H9 (cell line): ENCODE measurements at places on chromosomes 2 and 18.

GRCh38 chr2:131408778-131409177 is 44.8 kb upstream of the RAB6D start:
- DNase-seq, result no peak

GRCh38 chr2:237490009-237490711 is 3.1 kb downstream of the MLPH start:
- no peak for DNase-seq

- DNase-seq, result no peak
Observed at GRCh38 chr2:199914372-199914958, 3.4 kb downstream of the C2orf69 start.

- DNase-seq, result no peak
Observed at GRCh38 chr2:26001743-26002351, 19.6 kb upstream of the KIF3C start.

- no peak for DNase-seq
Observed at GRCh38 chr2:96529376-96530143, 7.0 kb upstream of the ARID5A start.

DNA sequence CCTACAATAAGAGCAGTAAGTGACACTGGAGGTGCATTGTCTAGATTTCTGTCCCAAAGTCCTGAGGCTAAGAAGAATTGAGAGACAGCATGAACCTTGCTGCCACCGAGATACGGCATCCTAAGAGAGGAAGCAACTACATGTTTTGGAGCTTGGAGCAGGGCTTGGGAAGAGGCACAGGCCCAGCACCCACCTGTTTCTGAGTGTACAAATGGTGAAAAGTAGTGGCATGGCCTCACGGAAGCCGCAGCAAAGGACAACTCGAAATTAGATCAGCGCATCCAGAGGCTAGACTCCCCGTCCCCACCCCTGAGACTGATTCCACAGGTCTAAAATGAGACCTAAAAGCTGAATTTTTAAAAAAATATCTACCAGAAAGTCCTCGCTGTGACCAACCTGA is 127.5 kb downstream of the PTGR3 start:
- DNase-seq, result no peak

- DNase-seq, result no peak
Observed at GRCh38 chr2:59277671-59278070, 1036.5 kb upstream of the FANCL start.

DNA sequence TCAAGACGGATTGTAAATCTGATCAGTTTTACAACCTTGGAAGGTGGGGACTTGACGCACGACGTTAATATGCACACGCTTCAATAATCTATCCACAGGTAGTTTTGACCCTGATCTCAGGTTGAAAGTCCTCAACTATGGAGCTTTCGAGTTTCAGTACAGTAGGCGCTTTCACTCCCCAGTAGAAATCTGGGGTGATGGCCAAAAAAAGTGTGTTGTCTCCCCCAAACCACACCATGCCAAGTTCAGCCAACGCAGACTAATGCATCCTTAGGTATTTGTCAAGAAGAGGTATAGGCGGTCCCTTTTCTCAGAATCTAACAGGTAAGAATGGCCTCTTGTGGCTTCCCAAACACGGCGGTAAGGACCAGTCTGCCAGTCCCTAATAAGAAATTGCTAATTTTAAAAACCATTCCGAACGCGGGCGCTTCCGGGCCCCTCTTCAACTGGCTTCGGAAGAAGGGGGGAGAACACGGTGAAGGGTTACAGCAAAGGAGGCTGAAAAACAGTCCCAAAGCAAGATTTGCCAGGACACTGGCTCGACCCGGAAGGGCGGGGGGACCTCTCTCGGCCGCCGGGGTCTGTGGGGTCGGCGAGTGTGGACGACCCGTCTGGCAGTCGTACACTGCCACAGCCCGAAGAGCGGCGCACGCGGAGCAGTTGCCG is 659 bp downstream of the FAM210A start:
- no peak for DNase-seq

GRCh38 chr2:230537531-230537976 is 121.6 kb downstream of the SP100 start:
- no peak for DNase-seq

GRCh38 chr18:77037567-77037966 is 95.0 kb downstream of the MBP start:
- DNase-seq, result no peak

DNA sequence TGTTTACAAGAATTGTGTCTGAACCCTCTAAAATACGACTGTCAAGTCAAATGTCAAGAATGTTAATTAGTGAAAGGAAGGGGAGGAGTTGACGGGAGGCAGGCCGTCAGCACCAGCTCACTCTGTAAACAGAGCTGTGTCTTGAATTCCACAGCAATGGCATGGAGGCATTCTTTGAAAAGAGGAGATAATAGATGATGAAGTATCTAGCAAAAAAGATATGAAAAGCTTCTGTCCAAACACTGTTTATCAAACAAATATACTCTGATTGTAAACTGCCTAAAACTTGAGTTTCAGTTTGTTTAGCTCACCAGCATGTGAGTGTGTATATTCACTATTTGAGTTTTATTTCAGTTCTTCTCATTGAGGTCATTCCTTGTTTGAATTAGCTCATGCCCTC is 94.7 kb upstream of the CDC42EP3 start:
- no peak for DNase-seq

DNA sequence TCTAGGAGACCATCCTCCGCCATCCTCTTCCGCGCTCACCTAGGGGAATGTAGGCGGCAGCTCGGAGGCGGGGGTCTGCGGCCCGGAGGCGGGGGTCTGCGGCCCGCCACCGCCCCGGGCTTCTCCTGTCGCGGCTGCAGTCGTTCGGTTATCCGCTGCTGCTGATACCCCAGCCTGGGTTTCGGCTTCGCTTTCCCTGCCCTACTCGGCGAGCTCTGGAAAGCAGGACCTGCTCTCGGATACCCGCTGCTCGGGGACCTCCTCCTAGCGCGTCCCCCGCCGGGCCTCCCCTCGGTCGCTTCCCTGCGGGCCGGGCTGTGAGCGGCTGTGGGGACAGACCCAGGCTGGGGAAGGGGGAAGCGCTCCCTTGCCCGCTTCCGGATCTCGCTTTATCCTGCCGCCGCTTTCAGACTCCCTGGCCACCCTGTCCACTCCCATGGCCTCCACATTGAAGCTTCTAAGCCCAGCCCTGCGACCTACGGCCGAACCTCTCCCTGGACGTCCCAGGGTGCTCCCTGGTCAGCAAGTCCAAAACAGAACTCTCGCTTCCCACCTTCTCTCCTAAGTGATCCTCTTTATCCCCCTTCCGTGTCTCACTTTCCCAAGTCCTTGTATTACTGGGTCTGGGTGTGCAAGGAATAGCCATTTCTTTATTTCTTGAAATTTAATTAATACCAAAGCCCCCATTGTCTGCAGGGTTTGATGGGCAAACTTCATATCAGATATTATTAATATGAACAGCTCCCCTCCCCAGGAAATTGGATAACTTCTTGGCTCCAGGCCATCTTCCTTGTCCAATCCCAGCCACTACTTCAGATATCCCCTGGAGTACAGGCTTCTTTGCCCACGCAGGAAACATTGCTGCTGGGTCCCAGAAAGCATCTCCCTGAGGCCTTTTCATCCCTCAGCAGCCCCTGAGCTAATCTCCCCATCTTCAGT is 769 bp downstream of the FKBP1B start:
- peak; percentile 41 for DNase-seq

DNA sequence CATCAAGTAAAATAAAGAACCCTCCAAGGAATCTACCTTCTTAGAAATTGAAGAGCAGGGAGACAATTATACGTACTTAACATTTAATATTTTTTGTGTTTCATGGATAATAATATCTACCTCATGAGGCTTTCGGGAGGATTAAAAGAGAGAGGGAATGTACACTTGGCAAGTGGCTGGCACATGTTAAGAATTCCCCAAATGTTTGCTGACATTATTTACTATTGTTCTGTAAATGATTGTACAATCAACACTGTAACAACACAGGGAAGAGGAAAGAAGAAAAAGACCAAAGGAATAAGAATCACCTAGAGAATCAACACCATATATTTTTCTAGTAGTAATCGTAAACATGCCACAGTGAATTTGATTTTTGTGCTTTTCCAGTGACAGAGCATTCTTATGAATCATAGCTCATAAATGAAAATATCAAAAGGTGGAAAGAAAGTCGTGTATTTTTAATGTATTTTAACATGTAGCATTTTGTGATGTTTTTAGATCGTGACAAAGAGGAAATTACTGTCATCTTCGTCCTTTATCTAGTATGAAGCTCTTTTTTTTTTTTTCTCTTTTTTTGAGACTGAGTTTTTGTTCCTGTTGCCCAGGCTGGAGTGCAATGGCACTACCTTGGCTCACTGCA is 67.3 kb downstream of the B3GNT2 start:
- DNase-seq, result no peak

GRCh38 chr2:68825866-68826265 is 45.3 kb downstream of the BMP10 start:
- DNase-seq, result no peak

DNA sequence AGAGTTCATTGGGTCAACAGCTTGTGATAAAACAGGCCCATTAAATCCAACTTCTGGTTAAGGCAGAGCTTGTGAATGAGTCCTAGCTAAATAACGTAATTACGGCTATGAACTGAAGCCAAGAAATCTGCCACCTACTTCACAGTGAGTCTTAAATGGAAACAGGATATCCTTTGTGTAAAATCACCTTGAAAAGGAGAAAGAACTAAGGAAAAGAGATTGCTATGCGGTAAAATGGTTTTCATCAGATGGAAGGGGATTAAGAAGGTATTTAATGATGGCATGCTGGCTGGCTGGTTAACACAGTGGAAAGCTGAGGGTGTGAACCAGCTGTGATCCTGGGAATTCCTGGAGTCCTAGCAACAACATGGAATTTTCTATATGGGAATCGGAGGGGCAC is 156.6 kb downstream of the DOK6 start:
- no peak for DNase-seq

GRCh38 chr18:27652480-27653121 is 467.5 kb upstream of the CHST9 start:
- no peak for DNase-seq

GRCh38 chr2:56682397-56682760 is 498.6 kb downstream of the CCDC85A start:
- no peak for DNase-seq
